Fibroblast of villous mesenchyme (primary cell): ENCODE measurements at places on chromosomes 6 and 20. TPM values are rescaled to one million over a fixed set of nuclear protein-coding genes. Genes with fewer than 3 reads are reported as not detected.

The RPS10 gene
- total RNA-seq = 1,680 and 1,946 TPM in 2 replicates

The CLDN20 gene
- total RNA-seq = not detected in 2 replicates

The EPPIN gene
- not detected in 2 replicates for total RNA-seq

The AVP gene
- total RNA-seq = not detected in 2 replicates

The RBL1 gene
- 8.1 and 10.8 TPM in 2 replicates for total RNA-seq

The PTGIS gene
- total RNA-seq = 2.2 and 6.1 TPM in 2 replicates

The TNNC2 gene
- total RNA-seq = 0.32 and 0.43 TPM in 2 replicates

The BHLHE23 gene
- total RNA-seq = not detected in 2 replicates

The VSTM2L gene
- total RNA-seq = 0.32 and 1.3 TPM in 2 replicates

The PPP1R14C gene
- total RNA-seq = not detected in 2 replicates

DNA sequence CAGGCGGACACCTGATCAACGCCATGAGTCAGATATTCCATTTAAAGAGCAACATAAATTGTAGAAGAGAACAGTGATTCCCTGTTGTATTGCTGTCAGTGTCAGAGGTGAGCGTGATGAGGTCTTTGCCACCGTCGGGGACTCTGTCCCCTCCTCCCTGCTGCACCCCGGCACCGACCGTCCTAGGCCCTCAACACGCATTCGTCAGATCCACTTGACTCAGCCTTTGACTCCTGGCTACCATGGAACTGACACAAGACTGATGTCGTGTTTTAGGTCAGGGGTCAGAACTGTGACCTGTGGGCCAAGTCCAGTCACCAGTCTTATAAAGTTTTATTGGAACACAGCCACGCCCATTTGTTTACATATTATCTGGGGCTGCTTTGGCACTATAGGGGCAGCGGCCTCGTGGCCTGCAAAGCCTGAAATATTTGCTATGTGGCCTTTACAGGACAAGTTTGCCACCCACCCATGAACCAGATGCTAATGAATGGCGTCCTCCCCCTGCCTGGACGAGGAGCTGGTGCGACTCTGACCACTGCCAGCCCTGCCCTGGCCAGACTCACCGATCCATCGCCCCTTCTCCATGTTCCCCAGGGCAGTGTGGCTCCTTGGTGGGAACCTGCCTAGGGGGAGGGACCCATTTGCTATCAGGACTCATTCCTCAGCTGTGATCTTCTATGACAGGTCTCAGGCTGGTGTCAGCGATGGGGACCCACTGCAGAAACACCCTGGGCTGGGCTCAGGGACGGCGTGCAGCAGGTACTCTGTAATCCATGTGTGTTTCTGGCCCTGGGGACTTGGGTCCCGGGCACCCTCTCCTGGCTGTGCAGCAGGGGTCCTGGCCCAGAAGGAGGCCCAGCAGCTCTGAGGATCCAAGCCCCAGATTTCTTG, 37.5 kb upstream of the PHACTR3 start:
- no peak for DNase-seq

DNA sequence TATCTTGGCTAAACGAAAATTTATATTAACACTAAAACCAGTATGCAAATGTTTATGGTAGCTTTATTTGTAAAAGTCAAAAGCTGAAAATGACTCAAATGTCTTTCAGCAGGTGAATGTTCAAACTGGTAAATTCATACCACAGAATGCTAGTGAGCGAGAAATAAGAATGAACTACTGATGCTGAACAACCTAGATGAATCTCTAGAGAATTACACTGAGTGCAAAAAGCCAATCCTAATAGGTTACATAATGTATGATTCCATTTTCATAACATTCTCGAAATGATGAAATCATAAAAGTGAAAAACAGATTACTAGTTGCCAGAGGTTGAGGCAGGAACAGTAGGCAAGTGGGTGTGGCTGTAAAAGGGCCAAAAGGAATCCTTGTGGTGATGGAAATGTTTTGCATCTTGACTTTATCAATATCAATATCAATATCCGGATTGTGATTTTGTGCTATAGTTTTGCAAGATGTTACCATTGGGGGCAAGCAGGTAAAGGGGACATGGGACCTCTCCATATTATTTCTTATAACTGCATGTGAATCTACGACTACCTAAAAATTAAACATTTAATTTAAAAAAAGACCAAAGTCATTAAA, 26.1 kb downstream of the ZNF311 start:
- DNase-seq = no peak

DNA sequence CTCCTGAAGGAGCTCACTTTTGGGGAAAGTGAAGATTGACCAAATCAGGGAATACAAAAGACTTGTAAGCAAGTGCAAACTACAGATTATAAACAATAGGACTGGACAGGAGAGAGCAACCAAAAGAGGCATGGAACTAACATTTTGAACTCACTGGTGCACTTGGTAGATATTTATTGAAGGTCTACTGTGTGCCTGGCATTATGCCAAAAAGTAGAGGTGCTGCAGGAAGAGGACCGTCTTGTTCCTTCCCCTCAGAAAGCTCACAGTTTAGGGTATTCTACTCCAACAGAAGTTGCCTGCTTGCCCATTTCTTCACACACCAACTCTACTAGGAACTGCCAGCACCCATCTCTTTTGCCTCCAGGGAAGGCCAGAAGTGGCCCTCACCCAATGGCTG, 10.0 kb upstream of the TSHZ2 start:
- no peak for DNase-seq

DNA sequence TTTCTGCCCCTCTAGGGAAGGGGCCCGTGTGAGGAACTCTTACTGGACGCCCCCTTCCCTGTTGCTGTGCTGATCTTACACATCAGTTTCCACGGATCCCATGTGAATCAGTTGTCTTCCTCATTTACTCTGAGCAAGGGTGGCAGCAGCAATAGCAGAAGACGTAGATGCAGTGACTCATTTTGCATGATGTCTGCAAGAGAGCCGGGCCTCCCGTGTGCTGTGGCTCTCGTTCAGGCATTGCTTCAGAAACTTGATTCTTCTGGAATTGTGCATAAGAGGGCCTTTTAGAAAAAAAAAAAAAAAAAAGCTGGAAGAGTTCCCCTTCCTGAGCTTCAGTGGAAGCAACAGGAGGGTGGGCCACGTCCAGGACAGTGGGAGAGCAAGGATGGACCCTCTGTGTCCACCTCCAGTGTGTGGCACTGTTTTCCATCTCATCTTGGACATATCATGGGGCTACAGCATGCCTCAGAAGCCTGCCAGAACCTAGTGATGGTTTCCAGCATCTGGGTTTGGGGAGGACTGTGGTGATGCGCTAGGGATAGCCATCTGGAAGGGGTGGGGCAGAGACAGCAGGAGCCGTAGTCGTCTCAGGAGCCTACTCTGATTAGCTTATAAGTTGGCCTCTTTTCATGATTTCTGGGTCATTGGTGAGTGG, 62.1 kb downstream of the FOXO3 start:
- peak; percentile 94 for DNase-seq

DNA sequence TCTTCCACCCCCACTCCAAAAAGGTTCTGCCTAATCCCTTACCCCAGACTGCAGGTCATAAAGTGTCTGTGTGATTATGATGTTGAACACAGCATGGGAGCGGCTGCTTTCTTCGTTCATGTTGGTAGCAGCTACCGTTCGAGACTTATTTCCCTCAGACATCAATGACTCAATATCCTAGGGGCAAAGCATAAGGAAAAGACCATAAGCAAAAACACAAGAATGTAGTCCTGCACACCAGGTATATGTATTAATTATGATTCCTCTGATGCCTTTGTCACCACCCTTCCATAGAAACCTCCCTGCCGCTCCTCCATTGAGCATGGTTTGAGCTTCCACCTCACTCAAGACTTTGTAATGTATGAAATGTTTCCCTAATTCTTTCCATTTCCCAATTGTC, 137.2 kb downstream of the KIF13A start:
- DNase-seq = no peak

GRCh38 chr20:32251470-32251869, 26.0 kb upstream of the KIF3B start:
- no peak for DNase-seq

GRCh38 chr6:134169871-134170486, 117.6 kb upstream of the SLC2A12 start:
- DNase-seq = peak; percentile 50

DNA sequence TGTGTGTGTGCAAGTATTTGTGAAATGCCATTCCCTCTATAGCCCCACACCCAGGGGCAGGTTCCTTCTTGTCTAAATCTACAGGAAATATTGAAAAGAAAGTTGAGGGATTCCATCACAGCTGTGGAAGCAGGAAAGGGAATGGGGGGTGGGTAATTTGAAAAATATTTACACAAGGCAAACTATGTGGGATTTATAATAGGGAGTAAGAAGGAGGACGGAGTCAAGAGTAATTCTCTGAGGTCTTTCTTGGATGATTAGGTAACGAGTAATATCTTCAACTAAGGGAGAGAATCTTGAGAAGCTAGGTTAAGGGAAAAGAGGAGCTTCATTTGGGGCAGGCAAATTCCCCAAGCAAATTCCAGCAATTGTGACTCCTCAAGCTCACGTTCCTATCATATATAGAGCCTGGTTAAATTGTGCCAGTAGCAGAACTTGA, 113.5 kb upstream of the SGK1 start:
- no peak for DNase-seq

- no peak for DNase-seq
Observed at GRCh38 chr6:107731422-107732319, 92.4 kb downstream of the SCML4 start.

DNA sequence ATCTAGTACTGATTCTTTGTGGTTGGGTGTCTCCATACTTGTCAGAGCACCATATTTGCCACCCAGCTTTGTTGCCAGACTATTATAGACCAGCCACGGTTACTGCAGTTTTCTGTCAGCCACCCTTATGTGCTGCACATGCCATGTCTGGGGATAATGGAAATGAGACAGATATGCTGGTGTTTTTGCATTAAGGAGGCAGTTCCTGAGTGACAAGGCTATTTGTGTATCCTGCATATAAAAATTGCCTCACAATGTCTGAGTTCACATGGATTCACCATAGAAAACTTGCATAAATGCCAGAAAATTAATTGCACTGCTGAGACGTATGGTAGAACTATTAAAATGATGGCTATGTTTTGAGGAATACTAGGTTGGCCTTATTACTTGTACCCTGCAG, 51.8 kb downstream of the NKAIN2 start:
- no peak for DNase-seq

DNA sequence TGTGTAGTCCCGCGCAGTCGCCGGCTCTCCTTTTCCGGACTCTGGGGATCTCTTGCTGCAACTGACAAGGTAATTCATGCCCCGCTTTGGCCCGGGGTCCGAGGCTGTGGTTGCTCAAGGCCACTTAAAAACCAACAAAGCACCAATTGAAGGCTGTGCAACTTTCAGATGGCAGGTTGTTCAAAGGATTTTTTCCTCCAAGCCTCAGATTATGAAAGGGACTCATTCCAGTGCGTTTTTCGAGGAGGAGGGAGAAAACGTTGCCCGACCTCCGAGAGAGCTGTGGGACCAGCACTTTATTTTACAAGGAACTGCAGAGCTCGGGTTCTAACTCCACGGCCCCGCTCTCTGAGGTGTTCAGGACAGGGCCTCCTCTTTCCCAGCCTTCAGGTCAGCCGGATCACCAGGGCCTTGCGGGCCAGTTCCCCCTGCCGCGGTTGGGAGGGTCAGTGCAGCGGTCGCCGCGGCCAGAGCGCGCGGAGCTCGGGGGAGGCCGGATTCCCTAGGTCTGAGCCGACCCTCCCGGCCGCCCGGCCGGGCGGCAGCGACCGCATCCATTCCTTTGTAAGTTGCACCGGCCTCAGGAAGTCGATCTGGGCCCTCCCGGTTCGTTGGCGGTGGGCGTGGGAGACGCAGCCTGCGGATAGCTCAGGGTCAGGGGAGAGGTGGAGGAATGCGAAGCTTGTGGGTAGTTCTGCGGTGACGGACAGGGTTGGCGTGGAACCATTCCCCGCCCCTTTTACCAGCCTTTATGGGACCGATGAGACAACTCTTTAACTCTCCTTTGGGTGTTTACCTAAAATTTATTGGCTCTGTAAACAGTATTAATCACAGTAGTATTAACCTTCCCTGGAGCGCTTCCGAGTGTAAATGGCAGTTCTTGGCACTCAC, 1.6 kb downstream of the UTRN start:
- DNase-seq = peak; percentile 95

DNA sequence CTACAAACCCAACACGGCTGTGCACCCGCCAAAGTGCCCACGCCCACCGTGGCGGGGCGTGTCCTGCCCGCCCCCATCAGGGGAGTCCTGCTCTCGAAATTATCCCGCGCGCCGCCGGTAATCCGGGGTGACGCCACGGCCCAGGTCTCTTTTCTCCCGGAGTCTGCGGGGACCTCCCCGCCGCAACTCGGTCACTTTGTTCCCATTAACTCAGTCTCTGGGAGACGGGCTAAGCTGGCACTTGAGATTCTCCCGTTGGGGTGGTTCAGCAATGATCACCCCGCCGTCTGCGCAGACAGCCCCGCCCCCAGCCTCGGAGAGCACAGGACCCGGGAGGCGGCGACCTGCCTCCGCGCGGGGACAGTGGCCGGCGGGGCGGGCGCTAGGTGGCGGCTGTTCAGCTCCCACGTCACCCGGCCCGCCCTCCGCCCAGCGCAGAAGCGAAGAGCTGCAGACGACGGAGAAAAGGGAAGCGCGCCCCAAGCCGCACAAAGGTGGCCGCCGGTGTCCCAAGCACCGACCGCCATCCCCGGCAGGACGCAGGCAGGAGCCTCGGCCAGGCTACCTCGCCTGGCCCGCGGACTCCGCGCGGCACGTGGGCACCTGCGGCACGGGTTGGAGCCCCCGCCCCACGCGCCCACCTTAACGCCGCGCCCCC, 31.5 kb downstream of the SF3B5 start:
- DNase-seq = peak; percentile 22

DNA sequence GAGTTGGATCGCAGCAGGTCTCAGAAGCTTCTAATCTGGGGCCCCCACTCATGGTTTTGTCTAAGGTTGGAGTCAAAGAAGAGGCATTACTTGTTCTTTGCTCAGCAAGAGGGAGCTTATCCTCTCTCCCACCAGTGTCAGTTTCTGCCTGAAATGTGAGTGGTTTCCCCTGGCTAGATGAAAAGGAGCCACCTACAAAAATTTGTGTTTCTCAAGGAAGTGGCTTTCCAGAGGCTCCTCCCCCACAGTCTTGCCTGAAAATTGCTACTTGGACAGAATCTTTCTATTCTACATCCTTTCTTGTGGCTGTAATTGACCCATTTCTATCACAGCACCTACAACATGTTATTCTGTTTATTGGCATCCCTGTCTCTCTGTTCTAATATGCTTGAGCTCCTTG, 37.9 kb downstream of the SCML4 start:
- no peak for DNase-seq

GRCh38 chr6:14645841-14646240, 528.3 kb downstream of the CD83 start:
- no peak for DNase-seq

GRCh38 chr6:28810659-28811053, 113.1 kb downstream of the TRIM27 start:
- DNase-seq = no peak

- DNase-seq = no peak
Observed at GRCh38 chr6:170437719-170438401, 115.2 kb downstream of the PSMB1 start.

- peak; percentile 75 for DNase-seq
Observed at GRCh38 chr20:22819112-22819511, 216.0 kb upstream of the SSTR4 start.

DNA sequence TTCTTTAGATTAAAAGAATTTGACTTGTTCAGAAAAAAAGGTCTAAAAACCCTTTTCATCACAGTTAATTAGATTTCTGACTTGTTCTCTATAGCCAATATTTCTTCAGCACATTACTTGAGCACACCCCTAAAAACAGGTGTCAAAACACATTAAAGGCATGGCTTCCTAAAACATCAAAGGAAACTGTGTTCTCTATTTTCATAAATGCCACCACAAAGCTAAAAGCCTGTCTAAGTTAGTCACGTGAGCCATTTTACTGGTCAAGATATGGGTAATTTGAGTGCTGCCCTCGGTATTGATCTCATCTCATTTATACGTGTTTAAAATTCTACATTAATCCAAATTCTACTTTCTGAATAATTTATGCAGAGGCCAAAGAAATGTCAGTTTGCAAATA, 580.5 kb downstream of the HAO1 start:
- DNase-seq = no peak

- DNase-seq = no peak
Observed at GRCh38 chr6:2938632-2939083, 32.7 kb downstream of the SERPINB6 start.
